ENCODE measurements at places on chromosomes 16 and 17.

- DNase-seq: no peak
Measured at GRCh38 chr17:2183346-2183745, 120.2 kb downstream of the SMG6 start.

DNA sequence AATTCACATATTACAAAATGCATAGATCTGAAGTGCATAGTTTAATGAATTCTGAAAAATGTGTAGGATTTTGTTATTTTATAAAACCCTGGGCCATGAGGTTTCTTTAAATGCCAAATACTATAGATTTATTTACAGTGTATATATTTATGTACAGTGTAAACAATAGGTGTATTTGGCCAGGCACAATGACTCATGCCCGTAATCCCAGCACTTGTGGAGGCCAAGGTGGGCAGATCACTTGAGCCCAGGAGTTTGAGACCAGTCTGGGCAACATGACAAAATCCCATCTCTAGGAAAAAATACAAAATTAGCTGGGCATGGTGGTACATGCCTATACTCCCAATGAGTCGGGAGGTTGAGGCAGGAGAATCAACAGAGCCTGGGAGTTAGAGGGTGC is 249.4 kb downstream of the PRKCA start:
- DNase-seq: no peak

DNA sequence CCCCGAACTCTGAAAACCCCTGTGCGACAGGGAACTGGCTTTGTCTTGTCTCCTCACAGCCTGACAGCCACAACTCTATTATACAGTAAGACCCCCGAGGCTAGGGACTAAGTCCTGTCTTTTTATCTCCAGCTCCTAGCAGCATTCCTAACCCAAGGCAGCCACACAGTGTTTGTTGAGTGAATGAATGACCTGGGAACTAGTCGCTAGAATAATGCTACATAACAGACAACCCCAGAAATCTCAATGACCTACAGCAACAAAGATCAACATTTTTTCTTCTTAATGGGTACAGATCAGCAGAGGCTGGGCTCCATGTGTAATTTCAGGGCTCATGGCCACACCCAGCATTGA is 71.4 kb upstream of the TNRC6C start:
- no peak for DNase-seq

DNA sequence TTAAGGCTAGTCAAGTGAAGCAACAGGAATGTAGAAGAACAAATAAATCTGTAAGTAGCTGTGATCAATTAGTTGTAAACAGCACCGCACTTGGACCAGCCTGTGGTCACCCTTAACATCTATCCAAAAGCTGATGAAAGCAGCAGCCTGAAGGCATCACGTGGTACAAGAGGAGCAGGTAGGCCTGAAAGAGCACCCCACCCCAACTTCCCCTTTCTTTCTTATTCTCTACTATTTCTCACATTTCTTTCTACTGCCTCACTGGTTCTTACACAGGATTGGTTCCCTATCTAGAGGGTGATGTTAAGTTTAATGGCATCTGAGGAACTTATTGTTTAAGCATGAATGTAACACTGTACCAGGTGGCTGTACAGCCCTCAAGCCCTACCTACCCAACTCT is 42.6 kb upstream of the CLEC18B start:
- DNase-seq: no peak

- no peak for DNase-seq
Measured at GRCh38 chr16:67394155-67395104, 1.1 kb upstream of the TPPP3 start.

DNA sequence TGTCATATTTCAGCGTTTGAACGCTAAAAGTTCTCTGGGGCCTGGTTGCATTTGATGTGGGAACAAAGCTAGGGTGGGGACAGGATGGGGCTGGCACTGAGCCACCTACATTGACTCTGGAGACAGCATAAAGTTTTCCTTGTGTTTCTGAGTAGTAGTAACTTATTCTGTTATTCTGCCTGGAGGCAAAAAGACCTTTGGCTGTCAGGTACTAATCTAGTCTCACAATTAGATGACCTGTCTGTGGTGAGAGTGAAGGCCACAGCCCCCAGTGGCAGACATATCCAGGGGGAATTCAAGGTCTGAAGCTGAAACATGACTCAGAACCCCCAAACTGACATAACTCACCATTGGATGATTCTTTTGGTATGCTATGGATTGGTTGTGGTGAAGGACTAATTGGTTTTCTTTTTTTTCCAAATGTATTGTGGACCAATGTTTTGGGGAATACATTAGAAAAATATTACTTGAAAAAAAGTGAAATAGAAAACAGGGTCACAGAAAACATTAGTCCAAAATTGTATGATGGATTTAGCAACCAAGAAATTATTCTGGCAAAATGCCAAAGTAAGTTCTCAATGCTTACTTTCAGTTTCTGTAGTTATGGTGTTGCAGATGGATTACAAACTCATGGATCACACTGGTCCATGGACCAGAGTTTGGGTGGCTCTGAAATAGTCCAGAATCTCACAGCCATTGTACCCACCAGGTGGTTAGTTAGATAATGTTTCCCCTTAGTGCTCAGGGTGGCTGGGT is 10.5 kb upstream of the SALL1 start:
- no peak for DNase-seq

- no peak for DNase-seq
Measured at GRCh38 chr17:77808686-77809425, 149.6 kb upstream of the TNRC6C start.

GRCh38 chr16:11392041-11392581 is 46.9 kb downstream of the RMI2 start:
- no peak for DNase-seq

DNA sequence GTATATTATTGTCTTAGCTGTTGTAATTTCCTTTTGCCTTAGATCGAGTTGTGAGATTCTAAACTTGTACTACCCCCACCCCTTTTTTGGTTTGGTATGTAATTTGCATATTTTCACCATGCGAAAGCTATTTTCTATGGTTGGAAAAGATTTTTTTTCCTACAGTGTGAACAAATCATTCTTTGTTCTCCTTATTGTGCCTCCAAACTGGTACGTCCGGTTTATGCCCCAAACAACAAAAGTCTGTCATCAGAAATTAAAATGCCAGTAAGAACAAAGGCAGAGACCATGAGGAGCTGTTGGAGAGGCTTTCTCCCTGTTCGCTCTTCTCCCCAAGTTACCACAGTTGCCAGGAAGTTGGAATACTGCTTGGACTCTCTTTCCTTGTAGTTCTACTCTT is 66.1 kb downstream of the BCAS3 start:
- DNase-seq: peak; percentile 44

DNA sequence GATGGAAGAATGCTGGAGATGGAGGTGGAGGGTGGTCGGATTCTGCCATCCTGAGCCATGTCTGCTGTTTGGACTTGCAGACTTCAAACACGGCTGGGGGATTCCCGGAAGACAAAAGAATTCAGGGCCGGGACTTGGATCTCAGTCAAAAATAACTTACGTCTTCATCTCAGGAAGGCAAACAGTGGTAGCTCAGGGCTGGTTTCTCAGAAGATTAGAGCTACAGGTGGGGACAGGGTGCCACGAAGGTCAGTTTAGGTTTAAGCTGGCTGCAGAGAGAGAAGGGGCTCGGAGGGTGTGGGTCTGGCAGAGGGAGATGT is 4.3 kb upstream of the RHBDL3 start:
- no peak for DNase-seq

GRCh38 chr17:7391307-7391706 is 3.0 kb downstream of the PLSCR3 start:
- DNase-seq: no peak

- DNase-seq: no peak
Measured at GRCh38 chr17:17205368-17206123, 587 bp downstream of the PLD6 start.

GRCh38 chr17:50052241-50052796 is 3.6 kb upstream of the ITGA3 start:
- no peak for DNase-seq

GRCh38 chr16:23025692-23026307 is 123.5 kb downstream of the USP31 start:
- DNase-seq: no peak

- no peak for DNase-seq
Measured at GRCh38 chr17:47905221-47905733, 9.2 kb downstream of the SP2 start.

DNA sequence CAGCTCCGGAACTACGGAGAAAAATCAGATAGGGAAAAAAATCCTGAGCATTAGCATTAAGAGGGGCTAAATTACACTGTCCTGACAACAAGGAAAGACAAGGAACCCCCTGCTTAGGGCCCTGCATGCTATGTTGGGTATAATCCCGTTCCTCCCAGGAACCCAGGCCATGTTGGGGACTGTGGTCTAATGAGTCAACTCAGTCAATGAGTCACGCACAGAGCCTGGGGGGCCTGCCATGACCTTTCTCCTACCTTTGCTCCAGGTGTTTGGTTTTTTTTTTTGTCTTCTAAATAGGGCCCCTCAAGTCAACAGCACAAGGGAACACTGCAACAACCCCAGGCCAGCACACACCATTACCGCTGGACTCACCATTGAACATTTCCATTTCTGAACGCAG is 8.9 kb upstream of the ZNF200 start:
- DNase-seq: no peak

DNA sequence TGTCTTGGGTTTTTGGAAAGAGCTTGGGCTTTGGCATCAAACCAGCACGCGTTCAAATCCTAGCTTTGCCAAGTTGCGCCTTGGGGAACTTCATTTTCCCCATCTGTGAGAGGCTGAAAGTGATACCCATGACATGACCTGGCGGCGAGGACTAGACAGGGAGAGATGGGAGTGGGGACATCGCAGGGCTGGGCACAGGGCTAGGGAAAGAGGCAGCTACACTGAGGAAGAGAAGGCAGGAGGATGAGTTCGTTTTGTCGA is 202.9 kb downstream of the IRF8 start:
- no peak for DNase-seq

- no peak for DNase-seq
Measured at GRCh38 chr16:48395375-48395774, 10.2 kb upstream of the SIAH1 start.

DNA sequence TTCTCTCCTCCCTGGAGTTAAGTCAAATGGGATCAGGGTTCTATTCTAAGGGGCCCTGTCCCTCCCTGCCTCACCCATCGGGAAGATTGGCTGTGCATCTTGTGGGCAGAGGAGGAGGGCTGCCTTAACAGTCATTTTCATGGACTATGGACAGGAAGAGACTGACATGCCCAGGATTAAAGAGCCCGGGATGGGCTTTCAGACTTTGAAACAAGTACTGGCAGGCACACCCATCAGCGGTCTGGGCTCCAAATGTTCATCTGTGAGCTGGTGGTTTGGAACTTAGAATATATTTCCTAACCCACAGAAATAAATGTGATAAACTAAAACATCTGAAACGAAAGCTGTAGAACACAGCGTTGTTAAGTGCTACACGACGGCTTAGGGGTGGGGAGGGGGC is 6.5 kb downstream of the SLC6A4 start:
- DNase-seq: no peak

DNA sequence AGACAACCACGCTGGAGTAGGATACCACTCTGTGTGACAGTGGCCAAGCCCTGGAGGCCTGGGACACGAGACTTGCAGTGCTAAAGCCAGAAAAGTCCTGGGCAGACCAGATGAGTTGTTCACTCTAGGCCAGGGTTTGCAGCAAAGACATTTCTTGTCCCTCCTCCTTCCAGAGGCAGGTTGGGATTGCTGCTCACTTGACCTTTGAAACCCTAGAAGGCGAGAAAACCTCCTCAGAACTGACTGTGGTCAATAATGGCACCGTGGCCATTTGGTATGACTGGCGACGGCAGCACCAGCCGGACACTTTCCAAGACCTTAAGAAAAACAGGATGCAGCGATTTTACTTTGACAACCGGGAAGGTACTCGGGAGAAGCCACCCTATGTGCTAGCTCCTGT is 9.8 kb upstream of the EPN3 start:
- no peak for DNase-seq
